Neural progenitor cell (in vitro differentiated cells): ENCODE measurements at places on chromosomes 5 and 9.

DNA sequence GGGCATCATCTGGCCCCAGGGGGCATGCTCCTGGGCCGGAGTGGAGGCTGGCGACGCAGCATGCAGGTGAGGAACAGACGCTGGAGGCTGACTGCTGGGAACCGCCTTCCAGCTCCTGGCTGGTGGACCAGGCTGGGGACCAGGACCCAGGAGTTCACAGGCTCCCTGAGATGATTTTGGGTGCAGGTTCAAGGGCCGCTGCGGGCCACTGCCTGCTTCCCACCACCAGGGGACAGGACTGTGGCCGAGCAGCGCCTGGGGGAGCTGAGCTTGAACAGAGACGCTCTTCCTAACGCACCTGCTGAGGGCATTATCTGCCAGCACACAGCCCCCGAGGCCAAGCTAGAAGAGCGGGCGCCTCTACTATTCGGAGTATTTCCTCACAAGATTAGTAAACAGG, 132.1 kb upstream of the RAPGEF1 start:
- peak; percentile 25 for DNase-seq

DNA sequence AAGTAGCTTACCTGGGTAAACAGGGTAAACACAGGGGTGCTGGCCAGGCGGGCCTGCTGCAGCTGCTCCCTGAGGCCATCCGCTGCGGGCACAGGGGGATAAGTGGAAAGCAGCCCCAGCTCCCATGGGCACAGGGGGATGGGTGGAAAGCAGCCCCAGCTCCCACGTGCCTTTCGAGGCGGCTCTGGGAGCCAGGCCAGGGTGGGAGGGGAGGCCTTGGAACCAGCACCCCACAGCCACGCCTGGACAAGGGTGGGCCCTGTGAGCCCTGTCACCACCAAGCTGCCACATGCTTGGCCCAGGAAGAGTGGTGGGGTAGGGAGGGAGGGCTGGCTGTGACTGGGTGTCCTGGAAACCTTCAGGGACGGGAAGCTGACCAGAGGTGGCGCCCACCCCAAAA, 7.8 kb upstream of the CARD9 start:
- no peak for DNase-seq

GRCh38 chr5:102341681-102342288, 45.7 kb upstream of the SLCO4C1 start:
- peak; percentile 20 for DNase-seq

DNA sequence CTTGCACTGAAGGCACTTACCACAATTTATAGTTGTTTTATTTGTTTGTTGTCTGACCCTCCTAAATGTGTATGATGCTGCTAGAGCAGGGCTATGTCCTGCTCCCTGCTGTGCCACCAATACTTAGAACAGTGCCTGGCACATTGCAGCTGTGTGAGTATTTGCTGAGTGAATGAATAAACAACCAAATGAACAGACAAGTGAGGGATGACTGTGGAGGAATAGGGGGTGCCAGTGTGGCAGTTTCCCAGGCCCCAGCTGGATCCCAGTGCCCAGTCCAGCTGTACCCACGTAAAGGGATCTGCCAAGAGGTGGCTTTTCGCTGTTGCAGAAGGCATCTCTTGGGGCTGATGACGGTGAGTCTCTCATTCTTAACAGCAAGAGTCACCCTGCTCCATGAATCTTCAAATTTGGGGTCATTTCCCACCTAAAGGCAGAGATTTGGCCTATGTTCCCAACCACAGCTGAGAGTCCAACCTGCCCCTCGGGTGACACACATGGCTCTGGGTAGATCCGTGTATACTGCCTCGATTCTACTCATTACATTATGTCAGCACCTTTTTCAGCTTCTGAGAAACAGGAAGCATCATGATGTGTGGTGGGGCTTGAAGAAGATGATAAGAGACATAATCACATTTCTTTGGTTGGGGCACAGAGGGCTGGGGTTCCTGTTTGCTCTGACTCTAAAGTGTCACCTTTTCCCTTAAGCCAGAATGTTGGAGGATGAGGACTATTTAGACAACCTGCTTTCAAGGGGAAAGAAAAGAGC, 14.3 kb downstream of the IL5 start:
- DNase-seq = no peak

- no peak for DNase-seq
Observed at GRCh38 chr9:88922091-88922490, 69.2 kb upstream of the S1PR3 start.
